Left kidney (tissue), 8 donors: ENCODE measurements at places on chromosomes 13 and 19.

GRCh38 chr13:22726726-22727125 lies 454.1 kb upstream of the SGCG start:
- DNase-seq = no peak

GRCh38 chr13:96822895-96823294 lies 171.4 kb downstream of the OXGR1 start:
- DNase-seq = no peak

DNA sequence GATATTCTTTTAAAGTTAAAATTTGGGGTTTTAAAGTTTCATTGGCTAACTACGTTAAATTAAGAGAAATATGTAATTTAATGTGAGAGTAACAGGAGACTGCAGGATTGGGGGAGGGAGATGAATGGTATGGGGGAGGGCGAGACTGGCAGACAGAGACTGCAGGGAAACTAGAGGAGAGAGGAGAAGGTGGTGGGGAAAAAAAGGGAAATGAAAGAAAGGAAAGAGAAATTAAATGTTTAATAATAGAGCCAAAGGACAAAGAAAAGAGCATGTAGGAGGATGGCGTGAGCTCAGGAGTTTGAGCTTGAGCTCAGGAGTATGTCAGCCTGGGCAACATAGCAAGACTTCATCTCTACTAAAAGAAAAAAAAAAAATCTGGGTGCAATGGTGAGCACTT lies 115.9 kb downstream of the RFC3 start:
- DNase-seq = no peak

GRCh38 chr19:31903979-31904378 lies 441.4 kb upstream of the ZNF507 start:
- DNase-seq = no peak

DNA sequence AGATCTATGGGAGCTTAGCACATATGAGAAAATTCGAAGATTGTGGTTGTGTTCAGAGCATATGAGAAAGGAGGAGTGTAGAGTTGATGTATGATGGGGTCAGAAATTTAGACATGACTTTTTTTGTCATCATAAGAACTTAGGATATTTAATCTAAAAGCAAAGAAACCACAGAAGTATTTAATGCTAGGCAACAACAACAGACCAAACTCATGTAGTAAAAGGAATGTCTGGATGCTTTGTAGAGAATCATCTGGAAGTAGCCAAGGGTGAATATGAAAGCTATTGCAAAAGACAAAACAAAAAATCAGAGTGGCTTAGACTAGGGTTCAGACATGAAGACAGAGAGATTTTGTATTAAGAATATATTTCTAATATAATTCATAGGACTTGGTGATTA lies 190.3 kb downstream of the SLITRK1 start:
- no peak for DNase-seq

- no peak for DNase-seq
These were observed 41.8 kb downstream of the CARD8 start for GRCh38 chr19:48213959-48214358.

DNA sequence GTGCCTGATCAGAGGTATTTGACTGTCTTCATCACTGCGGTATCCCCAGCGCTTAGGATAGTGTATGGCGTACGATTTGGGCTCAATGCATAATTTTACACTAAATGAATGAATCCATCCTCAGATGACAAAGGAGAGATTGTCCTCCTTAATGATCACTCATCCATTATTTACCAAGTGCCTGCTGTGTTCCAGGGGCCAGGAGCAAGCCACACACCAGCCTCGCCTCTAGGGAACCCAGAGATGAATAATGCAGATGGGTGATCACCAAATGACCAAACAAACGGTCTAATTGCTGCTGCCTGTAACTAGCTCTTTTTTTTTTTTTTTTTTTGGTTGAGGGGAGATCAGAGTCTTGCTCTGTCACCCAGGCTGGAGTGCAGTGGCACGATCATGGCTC lies 5.9 kb upstream of the GPR32 start:
- DNase-seq = no peak

- DNase-seq = no peak
These were observed 26.8 kb upstream of the CXCL17 start for GRCh38 chr19:42469311-42470235.

GRCh38 chr19:787536-787935 lies 9.7 kb upstream of the PTBP1 start:
- DNase-seq = no peak

DNA sequence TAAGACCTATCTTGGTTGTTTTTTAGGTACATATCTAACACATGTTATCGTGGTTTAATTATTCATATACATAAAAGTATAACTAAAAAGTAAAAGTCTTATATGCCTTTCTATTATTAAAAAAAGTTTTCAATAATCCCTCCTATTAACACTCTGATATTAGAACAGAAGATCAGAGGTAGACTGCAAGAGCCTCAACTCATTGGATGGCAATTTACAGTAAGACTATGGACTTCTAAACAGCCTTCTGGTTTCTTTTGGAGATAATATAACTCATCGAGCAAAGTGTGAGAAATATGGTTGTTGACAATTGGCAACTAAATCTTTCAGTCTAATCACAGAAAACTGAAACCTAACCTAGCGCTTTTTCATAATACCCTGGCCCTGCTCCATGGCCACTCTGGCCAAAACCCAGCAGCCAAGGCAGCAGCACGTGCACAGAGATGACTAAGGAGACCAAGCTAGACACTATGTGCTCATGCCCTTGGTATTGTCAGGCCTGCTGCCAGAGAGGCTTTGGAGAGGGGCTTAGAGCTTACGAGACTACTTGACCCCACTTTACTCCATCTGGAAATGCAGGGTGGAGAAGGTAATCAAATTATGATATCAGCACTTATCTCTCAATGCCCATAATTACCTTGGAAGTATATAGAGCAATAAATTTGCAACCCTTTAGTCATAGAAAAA lies 40.6 kb upstream of the EEF1AKMT1 start:
- no peak for DNase-seq

- DNase-seq = no peak
These were observed 4.0 kb downstream of the SERPINE3 start for GRCh38 chr13:51343475-51343874.

DNA sequence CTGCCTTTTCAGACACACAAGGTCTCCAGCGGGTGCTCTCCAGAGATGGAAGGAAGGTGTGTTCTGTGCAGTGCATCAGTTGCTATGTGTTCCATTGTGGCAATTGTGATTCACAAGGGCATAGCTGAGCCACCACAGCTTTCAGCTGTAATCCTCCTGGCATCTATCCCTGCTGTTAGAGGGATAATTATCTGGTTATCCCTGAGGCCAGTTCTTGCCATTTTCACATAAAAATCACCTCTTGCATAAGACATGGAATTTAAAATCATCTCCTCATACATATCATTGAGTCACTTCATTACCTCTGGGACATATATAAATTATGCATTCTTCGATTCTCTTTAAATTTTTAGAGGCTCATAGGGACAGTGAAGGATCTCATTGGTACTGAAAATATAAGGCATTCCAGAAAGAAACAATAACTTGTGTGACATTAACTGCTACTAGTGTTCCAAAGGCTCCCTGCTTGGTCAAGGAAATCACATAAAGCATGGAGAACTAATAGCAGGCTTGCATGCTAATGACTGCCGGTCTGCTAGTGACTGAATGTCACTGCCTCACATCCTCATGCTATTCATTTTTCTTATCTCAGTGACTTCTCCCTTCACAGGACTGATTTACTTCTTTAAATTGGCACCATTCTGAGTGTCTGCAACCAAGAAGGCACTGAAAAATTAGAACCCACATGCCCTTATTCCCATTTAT lies 214.0 kb downstream of the ENOX1 start:
- DNase-seq = no peak

- DNase-seq = no peak
These were observed 142.3 kb upstream of the ARGLU1 start for GRCh38 chr13:106710266-106710665.
